ENCODE measurements at places on chromosomes 2 and 18. TPM values are rescaled to one million over a fixed set of nuclear protein-coding genes. Genes with fewer than 3 reads are reported as not detected.

DNA sequence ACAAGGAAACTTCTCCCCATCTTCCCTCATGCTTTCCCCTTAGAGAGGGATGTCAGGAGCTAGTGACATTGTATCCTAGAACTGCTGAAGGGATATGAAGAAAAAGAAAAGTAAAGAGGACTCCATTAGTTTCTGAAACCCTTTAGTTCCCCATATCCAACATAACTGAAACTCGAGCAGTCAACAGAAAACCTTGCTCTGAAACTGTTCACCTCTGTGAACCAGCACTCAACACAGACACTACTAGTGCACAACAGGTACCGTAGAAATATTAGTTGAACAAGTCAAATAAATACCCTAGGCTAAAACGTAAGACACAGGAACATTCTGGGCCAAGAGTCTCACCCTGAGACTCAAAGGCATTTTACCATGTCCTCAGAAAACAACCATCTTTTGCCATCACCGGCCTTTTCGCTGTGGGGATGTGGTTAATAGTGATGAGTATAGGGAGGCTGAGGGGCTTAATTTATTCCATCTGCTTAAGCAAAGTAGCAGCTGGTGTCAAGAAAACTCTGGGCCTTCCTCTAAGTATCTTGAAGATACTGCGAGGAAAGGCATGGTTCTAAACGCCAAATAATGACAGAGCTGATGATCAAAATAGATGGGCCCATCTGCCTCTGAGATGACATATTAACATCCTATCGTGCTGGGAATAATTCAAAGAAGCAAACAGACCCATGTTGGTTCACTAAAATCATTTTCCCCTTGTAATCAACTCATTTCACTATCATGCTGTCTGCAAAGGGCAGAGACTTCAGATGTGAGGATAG is 156.8 kb downstream of the STK39 start:
- DNase-seq: no peak

- no peak for DNase-seq
Measured at GRCh38 chr2:34627003-34627402, 1027.9 kb upstream of the FAM98A start.

DNA sequence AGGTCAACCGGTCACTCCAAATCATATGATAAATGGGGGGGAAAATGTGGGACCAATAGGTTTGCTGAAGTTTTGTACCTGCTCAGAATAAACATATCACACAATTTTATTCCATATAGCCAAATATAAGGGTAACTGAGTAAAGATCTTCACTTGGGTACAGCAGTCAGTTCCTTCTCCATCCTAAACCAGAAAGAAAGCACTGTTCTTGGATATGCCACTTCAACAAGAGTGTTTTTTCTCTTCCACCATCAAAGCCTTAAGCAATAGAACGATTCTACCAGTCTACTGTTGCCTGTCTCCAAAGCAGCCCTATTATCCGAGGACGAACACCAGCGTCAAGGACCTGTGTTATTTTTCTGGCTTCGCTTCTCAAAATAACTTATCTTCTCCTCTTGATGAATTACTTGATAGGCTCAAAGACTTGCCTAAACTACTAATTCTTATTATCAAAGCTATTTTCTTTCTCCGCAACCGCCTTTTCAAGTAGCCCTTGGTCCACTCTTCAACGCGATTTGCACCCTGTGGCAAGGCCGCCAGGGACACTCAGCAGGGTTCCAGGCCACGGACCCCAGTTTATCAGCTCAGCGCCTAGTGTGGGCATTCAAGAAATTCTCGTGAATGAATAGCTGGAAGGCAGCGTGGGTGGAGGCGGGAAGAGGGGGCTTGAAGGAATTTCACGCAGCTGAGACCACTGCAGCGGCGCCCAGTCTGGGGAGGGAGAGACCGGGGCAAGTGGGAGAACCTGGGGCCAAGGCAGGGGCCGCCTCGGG is 646 bp downstream of the ALS2 start:
- DNase-seq: no peak

GRCh38 chr2:196187898-196188458 is 16.6 kb upstream of the STK17B start:
- no peak for DNase-seq

The GRB14 gene
- total RNA-seq: 2.4 TPM

The HMSD gene
- total RNA-seq: 8.9 TPM

The BOLL gene
- total RNA-seq: not detected

The ZNF2 gene
- 3.8 TPM for total RNA-seq

The RFTN2 gene
- total RNA-seq: not detected

The INHBB gene
- not detected for total RNA-seq

The ABCG5 gene
- total RNA-seq: not detected

The LYG1 gene
- 0.54 TPM for total RNA-seq

The STARD6 gene
- total RNA-seq: 0.14 TPM

Data from foreskin keratinocyte (primary cell).